Stimulated activated CD8-positive, alpha-beta memory T cell treated with anti-CD3 and anti-CD28 coated beads, Interleukin-2, amount 100 ng/mL, for 1 hour (primary cell): ENCODE measurements at places on chromosomes 6 and 20.

- no peak for DNase-seq
Measured at GRCh38 chr6:170042123-170042522, 248.8 kb downstream of the DLL1 start.

GRCh38 chr20:47306755-47307370 is 49.6 kb downstream of the ZMYND8 start:
- DNase-seq: no peak

GRCh38 chr20:23079016-23079351 is 7.1 kb downstream of the CD93 start:
- no peak for DNase-seq

GRCh38 chr6:170096803-170097504 is 193.9 kb downstream of the DLL1 start:
- DNase-seq: no peak

DNA sequence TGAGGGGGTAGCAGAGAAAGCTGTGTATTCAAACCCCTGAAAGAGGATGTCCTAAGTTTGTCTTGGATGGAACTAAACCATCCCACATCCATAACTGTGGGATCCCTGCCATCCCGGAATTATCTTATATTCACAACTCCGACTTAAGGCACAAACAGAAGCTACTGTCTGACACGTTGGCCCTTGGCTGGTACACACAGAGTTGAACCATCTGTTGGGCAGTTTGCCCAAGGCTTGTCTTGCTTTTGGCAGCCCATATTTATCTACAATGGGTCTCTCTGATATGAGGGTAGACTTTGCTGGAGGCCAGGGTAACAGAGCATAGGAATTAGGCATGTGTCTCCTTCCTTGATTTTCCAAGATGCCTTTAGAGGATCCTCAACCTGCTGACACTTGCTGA is 116.6 kb upstream of the PROKR2 start:
- DNase-seq: no peak
